Stimulated activated CD8-positive, alpha-beta memory T cell treated with anti-CD3 and anti-CD28 coated beads, Interleukin-4, amount 100 ng/mL, for 1 hour (primary cell): ENCODE measurements at places on chromosomes 12 and 14.

- no peak for DNase-seq
Measured at GRCh38 chr12:15629761-15630160, 159.4 kb downstream of the EPS8 start.

DNA sequence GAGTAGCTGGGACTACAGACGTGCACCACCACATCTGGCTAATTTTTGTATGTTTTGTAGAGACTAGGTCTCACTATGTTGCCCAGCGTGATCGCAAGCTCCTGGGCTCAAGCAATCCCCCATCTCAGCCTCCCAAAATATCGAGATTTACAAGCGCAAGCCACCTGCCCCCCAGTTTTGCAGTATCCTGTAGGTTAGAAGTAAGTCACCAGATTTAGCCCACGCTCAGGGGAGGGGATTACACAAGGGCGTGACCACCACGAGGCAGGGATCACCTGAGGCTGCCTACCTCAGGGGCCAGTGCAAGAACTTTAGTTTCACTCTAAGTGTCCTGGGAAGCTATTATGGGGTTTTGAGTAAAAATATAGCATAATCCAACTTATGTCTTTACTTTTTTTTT lies 39.2 kb upstream of the PLEKHG6 start:
- no peak for DNase-seq

- DNase-seq = no peak
Measured at GRCh38 chr12:80877721-80878265, 59.9 kb downstream of the LIN7A start.

DNA sequence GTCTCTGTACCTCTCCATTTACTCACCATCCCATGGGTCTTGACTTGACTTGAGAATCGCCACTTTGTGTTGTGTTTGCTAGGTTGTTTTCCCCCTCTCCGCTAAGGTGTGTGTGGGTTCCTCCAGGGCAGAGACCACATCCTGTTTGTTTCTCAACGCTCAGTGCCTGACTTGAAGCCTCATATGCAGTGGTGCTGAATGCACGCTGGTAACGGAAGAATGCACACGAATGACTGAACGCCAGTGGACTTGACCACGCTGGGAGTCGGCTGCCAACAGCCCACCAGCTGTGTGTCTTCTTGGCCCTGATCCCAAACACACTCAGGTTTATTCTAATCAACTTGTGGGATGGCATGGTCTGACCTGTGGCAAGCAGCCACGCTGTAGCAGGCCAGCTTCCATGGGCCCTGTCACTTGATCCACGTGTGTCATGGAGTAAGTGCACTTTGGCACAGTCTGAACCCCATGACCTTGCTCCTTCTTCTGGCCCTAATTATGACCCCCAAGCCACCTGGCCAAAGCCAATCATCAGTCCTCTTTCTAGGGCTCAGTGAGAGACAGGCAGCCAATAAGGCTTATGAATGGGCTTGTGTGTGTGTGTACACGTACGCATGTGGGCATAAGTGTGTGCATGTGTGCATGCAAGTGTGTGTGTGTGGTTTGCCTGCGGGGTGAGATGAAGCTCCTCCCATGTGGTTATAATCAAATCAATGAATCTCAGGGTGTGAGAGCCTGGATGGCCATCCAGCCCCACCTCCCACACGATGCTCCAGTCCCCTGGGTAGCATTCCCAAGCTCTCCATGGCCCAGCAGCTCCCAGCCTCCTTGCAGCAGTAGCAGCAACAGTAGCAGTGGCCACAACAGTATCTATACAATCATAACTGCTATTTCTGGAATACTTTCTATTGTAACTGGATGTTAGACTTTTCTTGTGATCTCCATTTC lies 6.4 kb upstream of the TC2N start:
- no peak for DNase-seq

- DNase-seq = no peak
Measured at GRCh38 chr12:89960607-89961394, 252.2 kb upstream of the ATP2B1 start.

GRCh38 chr14:69339426-69339825 lies 58.7 kb downstream of the ERH start:
- DNase-seq = no peak

DNA sequence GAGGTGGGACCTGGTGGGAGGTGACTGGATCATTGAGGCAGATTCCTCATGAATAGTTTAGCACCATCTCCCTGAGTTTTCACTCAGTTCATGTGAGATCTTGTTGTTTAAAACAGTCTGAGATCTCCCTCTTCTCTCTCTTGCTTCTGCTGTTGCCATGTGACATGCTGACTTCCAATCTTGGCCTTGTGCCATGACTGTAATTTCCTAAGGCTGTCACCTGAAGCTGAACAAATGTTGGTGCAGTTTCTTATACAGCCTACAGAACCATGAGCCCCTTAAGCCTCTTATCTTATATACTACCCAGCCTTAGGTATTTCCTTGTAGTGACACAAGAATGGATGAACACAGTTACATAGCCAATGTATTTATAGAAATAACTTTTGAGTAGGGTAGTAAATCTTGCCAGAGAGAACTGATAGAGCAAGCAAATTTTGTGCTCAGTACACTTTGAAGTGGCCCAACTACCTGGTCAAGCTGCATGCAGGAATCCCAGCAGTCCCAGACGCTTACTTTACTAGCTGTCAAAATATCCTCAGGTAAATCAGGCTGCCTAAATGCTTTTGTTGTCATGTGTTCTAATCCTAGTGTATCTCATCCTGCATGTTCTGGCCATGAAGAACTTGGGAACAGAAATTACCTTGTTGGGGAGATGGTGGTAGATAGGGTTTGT lies 445.6 kb upstream of the MIS18BP1 start:
- no peak for DNase-seq

GRCh38 chr14:55220230-55220629 lies 28.8 kb upstream of the DLGAP5 start:
- DNase-seq = no peak

DNA sequence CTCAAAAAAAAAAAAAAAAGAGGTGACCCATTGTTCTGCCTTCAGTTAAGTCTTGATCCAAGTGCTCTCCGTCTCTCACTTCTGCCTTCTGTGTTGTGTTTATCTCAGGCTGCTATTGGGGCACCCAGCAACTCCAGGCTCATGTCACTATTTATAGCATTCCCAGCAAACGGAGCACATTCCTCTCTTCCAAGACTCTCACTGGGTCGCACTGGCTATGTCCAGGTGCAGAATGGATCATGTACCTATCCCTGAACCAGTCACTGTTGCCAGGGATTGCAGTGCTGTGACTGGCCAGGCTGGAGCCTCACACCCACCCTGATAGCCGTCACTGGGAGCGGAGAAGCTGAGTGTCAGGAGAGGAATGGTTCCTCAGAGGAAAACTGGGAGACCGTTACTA lies 31.2 kb downstream of the RHOF start:
- DNase-seq = no peak

- DNase-seq = no peak
Measured at GRCh38 chr12:79016181-79016580, 151.6 kb downstream of the SYT1 start.

GRCh38 chr12:19299765-19300164 lies 139.5 kb upstream of the AEBP2 start:
- DNase-seq = no peak

- DNase-seq = no peak
Measured at GRCh38 chr14:34931206-34931605, 51.6 kb upstream of the SRP54 start.

GRCh38 chr12:120740871-120741270 lies 15.2 kb downstream of the ACADS start:
- no peak for DNase-seq

DNA sequence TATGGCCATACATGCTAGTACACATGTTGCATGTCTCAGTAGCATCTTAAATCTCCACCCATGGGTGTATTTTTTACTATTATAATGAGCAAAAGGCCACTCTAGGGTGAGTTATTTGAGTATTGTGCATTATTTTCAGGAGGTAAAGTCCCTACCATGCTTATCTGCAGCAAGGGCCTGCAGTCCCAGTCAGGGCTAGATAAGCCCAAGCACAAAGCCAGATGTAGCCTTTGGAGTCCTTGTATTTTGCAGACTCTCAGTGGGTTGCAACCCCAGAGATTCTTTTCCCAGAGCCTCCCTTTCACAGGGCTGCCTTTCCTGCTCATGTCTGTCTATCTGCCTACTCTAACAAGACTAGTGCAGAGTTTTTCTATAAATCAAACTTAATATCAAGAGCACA lies 295.3 kb downstream of the IPO8 start:
- DNase-seq = no peak

GRCh38 chr14:103273145-103273744 lies 60.8 kb upstream of the EIF5 start:
- no peak for DNase-seq

GRCh38 chr12:30012816-30013450 lies 229.2 kb upstream of the TMTC1 start:
- no peak for DNase-seq

- no peak for DNase-seq
Measured at GRCh38 chr14:92310776-92311375, 12.1 kb upstream of the SLC24A4 start.

DNA sequence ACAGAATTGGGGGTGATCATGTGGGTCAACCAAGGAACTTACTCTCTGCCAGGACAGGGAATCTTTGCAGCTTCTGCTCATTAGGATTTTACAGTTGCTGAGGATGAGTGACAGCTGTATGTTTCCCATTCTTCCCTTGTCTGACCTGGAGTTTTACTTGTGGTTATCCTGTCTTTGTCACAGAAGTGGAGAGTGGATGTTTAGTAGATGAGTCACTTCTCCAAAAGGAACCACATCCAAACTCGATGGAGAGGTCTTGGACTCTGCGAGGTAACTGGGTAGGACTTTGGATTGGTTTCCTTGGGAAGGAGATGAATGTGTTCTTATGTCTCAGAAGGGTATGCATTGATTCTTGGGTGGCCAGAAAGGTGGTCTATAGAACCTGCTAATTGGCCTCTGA lies 53.8 kb upstream of the USP44 start:
- DNase-seq = no peak

- DNase-seq = no peak
Measured at GRCh38 chr12:128792398-128792797, 31.4 kb downstream of the SLC15A4 start.

- DNase-seq = no peak
Measured at GRCh38 chr12:121610239-121611149, 15.8 kb upstream of the ORAI1 start.

- no peak for DNase-seq
Measured at GRCh38 chr14:70265422-70265821, 76.7 kb upstream of the SLC8A3 start.

DNA sequence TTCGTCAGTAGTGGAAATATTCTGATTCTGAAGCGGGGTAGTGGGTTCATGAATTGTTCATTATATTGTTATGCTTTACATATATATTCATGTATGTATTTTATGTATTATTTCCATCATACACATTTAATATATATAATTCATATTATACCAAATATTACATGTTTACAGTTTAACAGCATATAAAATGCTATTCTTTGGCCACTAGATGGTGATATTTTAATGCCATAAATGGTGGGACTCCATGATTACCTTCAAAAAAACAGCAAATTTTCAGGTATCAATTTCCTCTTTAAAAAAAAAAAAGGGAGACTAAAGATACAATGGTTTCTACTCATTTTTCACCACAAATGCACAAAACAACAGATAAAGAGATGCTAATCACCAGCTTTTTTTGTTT lies 41.0 kb downstream of the BDKRB1 start:
- no peak for DNase-seq

DNA sequence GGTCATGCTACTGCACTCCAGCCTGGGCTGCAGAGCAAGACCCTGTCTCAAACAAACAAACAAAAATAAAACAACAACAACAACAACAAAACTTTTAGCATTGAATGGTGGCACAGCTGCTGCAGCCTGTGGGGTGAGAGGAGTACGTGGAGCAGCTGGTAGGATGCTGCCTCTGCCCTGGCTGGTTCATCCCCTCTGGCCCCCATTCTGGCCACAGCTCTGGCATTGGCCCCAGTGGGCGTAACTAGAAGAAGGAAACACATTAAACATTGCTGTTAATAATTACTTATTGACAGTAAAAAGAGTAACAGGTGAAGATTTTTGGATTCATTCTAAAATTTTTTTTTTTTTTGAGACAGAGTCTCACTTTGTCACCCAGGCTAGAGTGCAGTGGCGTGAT lies 28.8 kb upstream of the C2CD5 start:
- no peak for DNase-seq

DNA sequence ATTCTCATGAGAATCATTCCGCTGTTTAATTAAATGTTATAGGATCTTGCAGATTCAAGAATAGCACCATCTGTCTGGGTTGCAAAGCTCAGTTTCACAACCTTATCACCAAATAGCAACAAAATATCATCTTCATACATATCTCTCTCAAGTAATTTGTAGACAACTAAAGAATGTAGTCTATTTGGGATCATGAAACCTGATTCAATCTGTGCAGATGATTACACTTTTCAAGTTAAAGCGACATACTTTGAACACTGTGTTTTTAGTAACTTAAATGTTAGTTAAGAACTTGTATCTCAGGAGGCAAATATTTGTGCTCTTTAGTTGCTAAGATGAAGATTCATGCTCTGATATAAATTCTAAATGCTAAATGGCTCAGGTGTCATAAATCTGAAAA lies 14.8 kb downstream of the MED13L start:
- DNase-seq = no peak

DNA sequence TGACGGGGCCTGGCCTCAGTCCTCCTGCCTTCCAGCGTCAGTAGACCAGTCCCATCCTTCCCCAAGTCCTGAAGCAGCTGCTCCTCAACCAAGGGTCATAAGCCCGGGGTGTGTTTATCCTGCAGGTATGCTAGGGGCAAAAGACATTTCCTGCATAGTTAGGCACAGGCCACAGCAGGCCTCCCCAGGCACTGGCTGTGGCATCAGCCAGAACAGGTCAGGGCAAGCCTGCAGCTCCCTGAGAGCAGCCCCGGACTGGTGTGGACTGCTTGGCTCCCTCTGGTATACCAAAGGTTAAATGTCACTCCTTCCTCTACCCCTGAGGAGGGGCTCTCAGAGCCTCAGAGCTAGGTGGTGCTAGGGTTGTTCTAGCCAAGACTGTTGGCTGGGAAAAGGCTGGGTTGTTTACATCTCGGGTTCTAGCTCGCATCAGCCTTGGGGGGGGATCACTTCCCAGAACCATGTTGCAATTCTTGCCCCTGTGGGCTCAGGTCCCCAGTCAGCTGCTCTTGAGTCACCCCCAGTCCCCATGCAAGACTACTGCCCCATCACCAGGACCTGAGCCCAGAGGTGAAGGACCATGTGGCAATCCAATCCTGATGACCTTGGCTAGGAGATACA lies 2.9 kb downstream of the MMP14 start:
- DNase-seq = no peak

DNA sequence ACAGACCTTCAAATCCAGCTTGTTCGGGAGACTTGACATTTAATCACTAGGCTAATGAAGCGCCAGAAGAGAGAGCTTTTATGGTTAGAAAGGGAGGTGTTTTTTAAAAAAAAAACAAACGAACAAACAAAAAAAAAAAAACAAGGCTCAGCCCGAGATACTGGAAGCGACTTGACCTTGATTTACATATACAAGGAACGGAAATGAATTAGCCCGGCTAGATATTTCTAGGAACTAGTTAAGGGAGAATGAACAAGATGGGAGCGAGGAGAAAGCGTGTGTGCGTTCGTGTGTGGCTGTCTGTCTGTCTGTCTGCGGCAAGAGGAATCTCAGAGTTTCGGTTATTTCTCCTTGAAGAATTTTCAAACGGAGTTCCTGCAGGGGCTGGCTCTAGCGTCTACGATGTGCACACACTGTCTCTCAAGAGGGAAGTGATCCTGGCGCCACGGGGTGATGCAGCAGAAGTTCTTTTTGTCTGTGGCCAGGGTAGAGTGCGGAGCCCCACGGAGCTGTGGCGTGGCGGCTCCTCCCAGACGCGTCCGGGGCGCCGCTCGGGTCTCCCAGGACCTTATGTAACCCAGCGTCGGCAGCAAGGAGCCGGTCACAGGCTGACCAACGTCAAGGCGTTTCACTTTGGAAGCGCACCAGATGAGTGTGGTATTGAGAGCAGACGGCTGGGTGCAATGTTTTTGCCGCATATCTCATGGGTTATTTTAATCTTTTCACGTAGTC lies 18.8 kb downstream of the SOCS2 start:
- no peak for DNase-seq
